Activated CD4-positive, alpha-beta T cell treated with anti-CD3 and anti-CD28 coated beads for 36 hours (primary cell): ENCODE measurements at places on chromosomes 1 and 21. TPM values are rescaled to one million over a fixed set of nuclear protein-coding genes. Genes with fewer than 3 reads are reported as not detected.

DNA sequence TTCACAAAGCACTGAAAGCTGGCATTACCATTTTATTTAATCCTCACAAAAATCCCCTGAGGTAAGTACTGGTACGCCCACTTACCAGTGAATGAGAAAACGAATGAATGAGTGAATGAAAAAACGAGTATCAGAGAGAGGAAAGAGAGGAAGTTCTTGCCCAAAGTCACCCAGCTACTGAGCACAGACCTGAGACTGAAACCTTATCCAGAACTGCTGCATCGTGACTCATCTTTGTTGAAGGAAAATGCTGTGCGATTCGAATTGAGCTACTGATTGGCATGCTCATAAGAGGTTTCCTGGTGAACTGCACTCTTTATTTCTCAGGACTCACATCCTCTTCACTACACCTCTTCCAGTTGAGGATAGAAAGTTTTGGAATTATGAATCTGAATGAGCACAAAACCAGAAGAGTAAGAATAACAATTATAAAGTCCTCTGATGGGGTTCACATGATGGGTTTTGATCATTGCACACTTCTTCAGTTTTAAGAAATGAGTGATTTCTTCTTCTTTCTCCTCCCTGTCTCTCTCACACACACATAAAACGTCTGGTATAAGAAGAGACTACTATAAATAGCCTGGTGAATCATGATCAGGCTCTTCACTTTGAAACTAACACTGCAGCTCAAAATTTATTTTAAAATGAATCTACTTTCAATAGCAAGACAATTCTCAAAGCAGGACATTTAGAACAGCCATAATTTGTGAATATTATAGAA, 32.1 kb downstream of the IL12RB2 start:
- H3K4me3 ChIP-seq: peak overlapping the region; percentile 40
- H3K27me3 ChIP-seq: no peaks in the 10 kb centered on the region
- DNase-seq: peak; percentile 67
- H3K36me3 ChIP-seq: peaks cover 78% of the 10 kb centered on the region

- H3K27ac ChIP-seq: no peak overlapping the region
- no peaks in the 10 kb centered on the region for H3K36me3 ChIP-seq
- no peaks in the 10 kb centered on the region for H3K27me3 ChIP-seq
- no peak for DNase-seq
- H3K4me3 ChIP-seq: no peak overlapping the region
- H3K4me1 ChIP-seq: peaks cover 52% of the 10 kb centered on the region
Observed at GRCh38 chr1:111404588-111404987, 22.9 kb downstream of the OVGP1 start.

DNA sequence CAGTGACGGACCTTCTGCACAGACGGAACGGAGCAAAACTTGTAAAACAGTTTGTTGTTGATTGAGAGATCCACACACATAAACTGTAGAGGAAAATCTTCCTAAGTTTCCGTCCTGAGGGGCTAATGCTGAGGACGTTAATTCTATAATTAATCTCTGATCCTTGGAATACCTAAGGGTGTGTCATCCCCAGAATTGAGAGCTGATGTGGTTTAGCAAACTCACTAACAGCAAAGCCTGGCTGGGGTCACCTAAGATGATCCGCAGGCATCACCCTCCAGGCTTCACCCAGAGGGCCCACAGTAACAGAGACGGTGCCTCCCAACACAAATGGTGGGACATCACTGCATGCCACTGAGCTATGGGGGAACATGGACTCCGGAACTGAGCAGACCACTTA, 97.5 kb downstream of the SMYD2 start:
- H3K27ac ChIP-seq: no peak overlapping the region
- no peak for DNase-seq
- no peaks in the 10 kb centered on the region for H3K27me3 ChIP-seq

DNA sequence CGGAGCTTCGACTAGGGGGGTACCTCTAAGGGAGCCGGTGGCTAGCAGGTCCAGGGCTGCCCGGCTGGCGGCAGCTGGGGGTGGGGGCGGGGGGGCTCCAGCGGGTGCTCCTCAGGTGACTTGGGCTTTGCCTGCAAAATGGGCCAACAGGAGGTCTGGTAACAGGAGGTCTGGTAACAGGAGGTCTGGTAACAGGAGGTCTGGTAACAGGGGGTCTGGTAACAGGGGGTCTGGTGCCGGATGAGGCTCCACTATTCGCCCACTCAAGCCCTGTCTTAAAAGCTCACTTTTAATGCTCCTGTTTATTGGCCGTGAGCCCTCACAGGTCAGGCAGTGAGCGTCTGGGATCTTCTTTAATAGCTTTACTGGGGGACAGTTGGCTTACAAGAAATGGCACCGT, 40.4 kb upstream of the ACTRT2 start:
- no peak overlapping the region for H3K27ac ChIP-seq
- DNase-seq: no peak
- no peak overlapping the region for H3K4me3 ChIP-seq
- no peaks in the 10 kb centered on the region for H3K27me3 ChIP-seq
- H3K4me1 ChIP-seq: no peaks in the 10 kb centered on the region

DNA sequence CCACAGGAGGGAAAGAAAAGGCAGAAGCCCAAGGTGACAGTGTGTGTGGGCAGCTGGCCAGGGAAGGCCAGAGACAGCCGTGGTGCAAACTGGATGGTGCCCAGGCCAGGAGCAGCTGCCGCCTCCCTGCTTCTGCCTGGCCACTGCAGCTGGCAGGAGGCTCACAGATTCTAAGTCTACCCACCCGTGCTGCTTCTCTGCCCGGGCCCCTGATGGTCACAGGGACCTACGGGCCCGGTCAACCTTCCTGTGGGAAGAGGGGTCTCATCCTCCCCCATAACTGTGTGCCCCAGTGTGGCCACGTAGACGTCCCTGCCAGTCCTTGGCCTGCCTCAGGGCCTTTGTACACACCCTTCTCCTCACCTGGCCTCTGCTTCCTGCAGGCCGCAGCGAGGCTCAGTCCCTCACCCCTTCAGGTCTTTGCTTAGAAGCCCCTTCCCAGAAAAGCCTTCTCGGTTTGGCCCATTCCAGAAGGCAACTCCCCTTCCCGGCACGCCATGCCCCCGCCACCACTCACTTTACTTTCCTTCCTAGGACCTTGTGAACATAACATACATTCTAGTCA, 192.6 kb upstream of the AJAP1 start:
- H3K4me1 ChIP-seq: no peaks in the 10 kb centered on the region
- no peaks in the 10 kb centered on the region for H3K36me3 ChIP-seq
- H3K27me3 ChIP-seq: peaks cover 3% of the 10 kb centered on the region
- no peak overlapping the region for H3K4me3 ChIP-seq

DNA sequence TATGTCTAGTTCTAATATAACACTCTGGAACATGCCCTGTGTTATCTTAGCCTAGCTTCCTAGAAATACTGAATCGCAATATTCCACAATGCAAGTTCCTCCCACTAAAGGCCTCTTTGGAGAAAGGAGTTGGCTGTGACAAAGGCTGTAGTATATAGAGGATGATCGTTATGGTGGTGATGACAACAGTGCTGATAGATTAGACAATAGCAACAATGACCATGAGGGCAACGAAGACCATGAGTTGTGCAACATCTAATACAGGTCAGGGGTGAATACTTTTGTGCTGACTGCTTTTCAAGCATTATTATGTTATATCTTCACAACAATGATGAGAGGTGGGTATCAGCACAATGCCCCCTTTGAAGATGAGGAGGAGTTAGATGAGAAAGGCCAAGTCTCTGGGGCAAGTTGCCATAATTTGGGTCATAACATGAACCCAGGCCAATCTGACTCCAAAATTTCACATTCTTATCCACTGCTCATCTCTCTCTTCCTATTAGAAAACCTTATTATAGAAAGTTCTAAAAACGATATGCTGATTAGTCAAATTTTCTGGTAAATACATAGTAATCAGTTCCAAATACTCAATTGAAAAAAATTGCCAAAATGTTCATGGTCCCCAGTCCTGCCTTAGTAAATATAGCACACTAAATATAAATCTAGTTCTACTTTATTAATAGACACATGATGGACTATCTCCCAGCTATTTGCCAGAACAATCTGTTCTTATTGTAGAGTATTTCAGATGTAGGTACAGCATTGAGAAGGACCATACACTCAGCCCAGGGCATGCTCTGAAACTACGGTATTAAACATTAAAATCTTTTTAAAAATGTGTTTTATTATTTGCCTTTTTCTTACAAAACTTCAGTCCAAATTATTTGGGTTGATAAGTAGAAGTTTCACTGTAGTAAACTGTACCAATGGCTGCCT, 37.5 kb downstream of the HIVEP3 start:
- H3K4me3 ChIP-seq: no peak overlapping the region
- no peaks in the 10 kb centered on the region for H3K27me3 ChIP-seq
- no peaks in the 10 kb centered on the region for H3K36me3 ChIP-seq
- H3K27ac ChIP-seq: no peak overlapping the region
- no peak for DNase-seq

DNA sequence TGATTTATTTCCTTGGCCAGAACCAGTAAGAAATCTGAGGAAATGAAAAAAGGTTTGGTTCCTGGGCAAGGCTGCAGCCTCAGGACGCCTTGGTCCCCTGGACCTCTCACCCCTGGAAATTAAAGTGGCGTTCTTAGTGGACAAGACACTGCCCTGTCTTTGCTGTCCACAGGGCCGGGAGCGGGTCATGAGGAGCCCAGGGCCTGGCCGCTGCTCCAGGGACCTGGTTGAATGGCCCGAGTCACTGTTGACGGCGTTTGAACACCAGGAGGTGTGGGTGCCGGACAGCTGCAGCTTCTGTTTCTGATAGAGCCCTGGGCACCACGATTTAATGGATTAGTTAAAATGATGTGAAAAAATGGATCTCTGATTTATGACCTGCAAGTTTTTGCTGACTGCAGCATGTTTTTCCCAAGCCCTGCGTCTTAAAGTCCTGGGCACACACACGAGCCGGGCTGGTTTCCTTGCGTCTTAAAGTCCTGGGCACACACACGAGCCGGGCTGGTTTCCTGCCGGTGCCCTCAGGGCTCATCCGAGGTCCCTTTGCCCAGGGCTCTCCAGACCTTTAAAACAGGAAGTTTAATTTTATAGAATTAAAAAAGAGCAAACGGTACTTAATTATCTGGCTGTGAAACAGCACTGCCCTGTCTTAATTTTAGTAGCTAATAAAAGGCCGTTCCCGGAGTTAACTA, 74.1 kb upstream of the ACTRT2 start:
- DNase-seq: no peak
- no peak overlapping the region for H3K27ac ChIP-seq
- no peak overlapping the region for H3K4me3 ChIP-seq
- peaks cover 3% of the 10 kb centered on the region for H3K27me3 ChIP-seq
- H3K4me1 ChIP-seq: no peaks in the 10 kb centered on the region

Gene FNDC5
- total RNA-seq: not detected

Gene HES3
- not detected for total RNA-seq

Gene B3GALT6
- total RNA-seq: 9.4 TPM

GRCh38 chr1:31439276-31439675, 26.3 kb downstream of the SERINC2 start:
- DNase-seq: no peak
- no peaks in the 10 kb centered on the region for H3K27me3 ChIP-seq
- H3K27ac ChIP-seq: no peak overlapping the region
- H3K4me1 ChIP-seq: no peaks in the 10 kb centered on the region
- H3K36me3 ChIP-seq: no peaks in the 10 kb centered on the region

Gene FAM163A
- total RNA-seq: not detected

DNA sequence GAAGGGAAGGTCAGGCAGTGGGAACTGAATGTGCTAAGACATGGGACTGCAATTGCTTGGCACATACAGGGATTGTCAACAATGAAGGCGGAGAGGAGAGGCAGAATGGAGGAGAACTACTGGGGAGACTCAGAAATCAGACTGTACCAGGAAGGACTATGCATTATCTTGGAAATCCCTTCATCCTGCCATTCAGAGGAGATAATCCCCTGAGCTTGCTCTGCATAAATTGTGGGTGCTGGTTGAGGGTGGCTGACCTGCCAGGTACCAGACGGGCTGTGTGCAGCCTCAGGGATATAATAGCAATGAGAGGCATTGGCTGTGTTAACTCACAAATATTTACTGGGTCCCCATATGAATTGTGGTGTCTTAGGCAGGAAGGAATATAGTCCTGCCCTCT, 5.0 kb upstream of the TRABD2B start:
- H3K36me3 ChIP-seq: no peaks in the 10 kb centered on the region
- no peak for DNase-seq
- no peaks in the 10 kb centered on the region for H3K4me1 ChIP-seq
- H3K27me3 ChIP-seq: peaks cover 17% of the 10 kb centered on the region
- no peak overlapping the region for H3K27ac ChIP-seq

DNA sequence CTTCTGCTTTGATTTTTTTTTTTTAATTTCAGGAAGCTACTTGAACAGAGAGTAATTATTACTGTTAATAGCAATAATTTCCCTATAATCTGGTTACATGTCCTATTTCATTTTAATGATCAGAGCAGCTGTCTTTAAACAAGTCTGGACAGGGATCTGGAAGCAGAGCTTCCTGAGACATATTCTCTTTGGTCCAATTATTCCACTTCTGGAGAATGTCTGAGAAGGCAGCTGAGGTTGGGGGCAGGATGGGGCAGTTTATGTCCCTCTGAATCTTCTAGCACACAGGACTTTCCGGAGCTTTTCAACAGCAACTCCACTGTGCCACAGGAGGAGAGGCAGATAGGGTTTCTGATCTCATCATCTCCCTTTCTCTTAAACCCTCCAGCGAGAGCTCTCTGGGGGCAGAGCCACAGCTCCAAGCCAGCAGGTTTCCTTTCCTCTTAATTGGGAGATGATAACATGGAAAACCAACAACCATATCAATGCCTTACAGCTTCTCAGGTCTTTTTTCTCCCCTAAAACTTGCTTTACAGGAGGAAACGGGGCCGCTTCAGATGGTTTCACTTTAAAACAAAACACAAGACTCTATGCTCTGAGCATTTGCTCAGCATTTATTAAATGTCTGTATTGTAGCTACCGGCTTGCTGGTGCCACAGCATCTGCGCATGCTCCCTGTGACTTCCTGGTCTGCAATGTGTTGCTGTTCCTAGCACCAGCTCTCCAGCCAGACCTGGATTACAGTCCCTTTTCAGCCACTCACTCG, 425.7 kb upstream of the USP24 start:
- peak; percentile 51 for DNase-seq
- peaks cover 11% of the 10 kb centered on the region for H3K4me1 ChIP-seq
- H3K27ac ChIP-seq: no peak overlapping the region
- H3K36me3 ChIP-seq: no peaks in the 10 kb centered on the region
- H3K4me3 ChIP-seq: no peak overlapping the region

GRCh38 chr1:55375617-55376258, 160.6 kb upstream of the USP24 start:
- H3K27ac ChIP-seq: no peak overlapping the region
- no peaks in the 10 kb centered on the region for H3K36me3 ChIP-seq
- H3K4me1 ChIP-seq: peaks cover 10% of the 10 kb centered on the region
- DNase-seq: peak; percentile 61
- H3K27me3 ChIP-seq: no peaks in the 10 kb centered on the region

Gene LIPI
- total RNA-seq: not detected

Gene NOTCH2NLA
- 20.2 TPM for total RNA-seq

GRCh38 chr1:3515774-3516480, 61.5 kb downstream of the ARHGEF16 start:
- DNase-seq: no peak
- H3K4me1 ChIP-seq: no peaks in the 10 kb centered on the region
- H3K36me3 ChIP-seq: peaks cover 3% of the 10 kb centered on the region
- H3K4me3 ChIP-seq: no peak overlapping the region
- H3K27me3 ChIP-seq: no peaks in the 10 kb centered on the region
